ENCODE measurements at places on chromosomes 16 and 17.

- no peak for DNase-seq
Measured at GRCh38 chr16:15576960-15577958, 65.7 kb downstream of the MARF1 start.

GRCh38 chr16:74472540-74472939 is 51.3 kb upstream of the CLEC18B start:
- no peak for DNase-seq

- DNase-seq, result no peak
Measured at GRCh38 chr16:84883301-84883700, 63.5 kb downstream of the CRISPLD2 start.

- no peak for DNase-seq
Measured at GRCh38 chr17:56995766-56996165, 17.8 kb downstream of the SCPEP1 start.

- no peak for DNase-seq
Measured at GRCh38 chr17:2230877-2231276, 72.7 kb downstream of the SMG6 start.

DNA sequence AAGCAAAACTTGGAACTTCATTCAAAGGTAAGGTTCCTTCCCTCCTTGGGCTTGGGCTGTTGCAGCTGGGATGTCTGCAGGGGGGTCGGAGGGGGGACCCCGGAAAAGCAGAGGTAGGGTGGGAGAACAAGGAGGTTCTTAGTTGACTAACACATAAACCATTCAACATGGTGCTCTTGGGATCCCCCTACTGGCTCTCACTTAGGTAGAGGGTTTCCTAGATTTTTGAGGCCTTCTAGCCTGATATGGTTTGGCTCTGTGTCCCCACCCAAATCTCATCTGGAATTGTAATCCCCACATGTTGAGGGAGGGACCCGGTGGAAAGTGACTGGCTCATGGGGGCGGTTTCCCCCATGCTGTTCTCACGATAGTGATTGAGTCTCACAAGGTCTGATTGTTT is 93.9 kb downstream of the RGS9 start:
- DNase-seq, result no peak

DNA sequence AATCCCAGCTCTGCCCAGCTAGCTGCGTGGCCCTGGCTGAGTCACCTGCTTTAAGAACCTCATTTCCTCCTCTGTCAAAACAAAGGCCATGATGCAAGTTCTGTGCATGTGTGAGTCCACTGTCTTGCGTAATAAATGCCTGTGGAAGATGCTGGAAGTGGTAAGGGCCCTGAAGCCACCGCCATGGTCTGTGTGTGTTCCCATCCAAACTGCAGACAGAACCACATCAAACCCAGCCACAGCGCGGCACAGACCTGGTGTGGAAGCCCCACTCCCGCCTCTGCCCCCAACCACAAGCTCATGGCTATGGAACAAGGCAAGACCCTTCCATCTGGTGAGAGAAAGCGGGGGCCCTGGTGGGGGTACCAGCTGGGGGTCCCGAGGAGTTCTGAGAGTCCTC is 26.0 kb downstream of the NECAB2 start:
- no peak for DNase-seq

GRCh38 chr16:78004517-78004916 is 17.8 kb upstream of the CLEC3A start:
- DNase-seq, result no peak

- no peak for DNase-seq
Measured at GRCh38 chr17:47276868-47277267, 23.2 kb downstream of the ITGB3 start.

GRCh38 chr16:9971907-9972306 is 210.3 kb downstream of the GRIN2A start:
- DNase-seq, result no peak

- no peak for DNase-seq
Measured at GRCh38 chr16:79008036-79008868, 592.3 kb downstream of the MAF start.

Data from activated CD8-positive, alpha-beta memory T cell treated with anti-CD3 and anti-CD28 coated beads for 48 hours (primary cell).